Hematopoietic multipotent progenitor cell treated with erythropoietin and hydrocortisone succinate and interleukin-3 and kit ligand, for 8 days (in vitro differentiated cells): ENCODE measurements at places on chromosomes 2 and 18.
A peak's percentile ranks its signal among the peaks of the same experiment; 100 is the strongest.

DNA sequence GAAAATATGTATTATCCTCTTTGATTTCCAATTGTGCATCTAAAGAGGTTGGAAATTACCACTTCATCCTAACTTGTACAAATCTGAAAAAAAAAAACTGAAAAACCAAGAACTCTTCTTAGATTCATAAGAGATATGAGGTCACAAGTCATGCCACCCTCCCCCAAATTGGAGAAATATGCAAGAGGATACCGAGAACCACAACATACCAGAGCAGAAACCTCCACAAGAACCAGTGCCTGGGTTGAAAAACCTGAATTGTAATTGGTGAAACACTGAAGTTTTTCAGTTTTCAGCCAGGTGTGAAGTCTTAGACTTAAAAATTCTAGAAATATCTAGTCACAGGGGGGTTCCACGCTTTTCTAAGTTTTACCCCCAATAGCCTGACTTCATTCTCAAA lies 1029.5 kb upstream of the LRRTM1 start:
- DNase-seq: no peak

GRCh38 chr2:238134393-238134785 lies 4.1 kb upstream of the KLHL30 start:
- DNase-seq: no peak

GRCh38 chr2:225041851-225042799 lies at the start of gene DOCK10:
Gene DOCK10, minus strand, starts transcription at chr2:225042468. Its CDS starts 94 bp downstream, at chr2:225042374.
- DNase-seq: peak; percentile 15

DNA sequence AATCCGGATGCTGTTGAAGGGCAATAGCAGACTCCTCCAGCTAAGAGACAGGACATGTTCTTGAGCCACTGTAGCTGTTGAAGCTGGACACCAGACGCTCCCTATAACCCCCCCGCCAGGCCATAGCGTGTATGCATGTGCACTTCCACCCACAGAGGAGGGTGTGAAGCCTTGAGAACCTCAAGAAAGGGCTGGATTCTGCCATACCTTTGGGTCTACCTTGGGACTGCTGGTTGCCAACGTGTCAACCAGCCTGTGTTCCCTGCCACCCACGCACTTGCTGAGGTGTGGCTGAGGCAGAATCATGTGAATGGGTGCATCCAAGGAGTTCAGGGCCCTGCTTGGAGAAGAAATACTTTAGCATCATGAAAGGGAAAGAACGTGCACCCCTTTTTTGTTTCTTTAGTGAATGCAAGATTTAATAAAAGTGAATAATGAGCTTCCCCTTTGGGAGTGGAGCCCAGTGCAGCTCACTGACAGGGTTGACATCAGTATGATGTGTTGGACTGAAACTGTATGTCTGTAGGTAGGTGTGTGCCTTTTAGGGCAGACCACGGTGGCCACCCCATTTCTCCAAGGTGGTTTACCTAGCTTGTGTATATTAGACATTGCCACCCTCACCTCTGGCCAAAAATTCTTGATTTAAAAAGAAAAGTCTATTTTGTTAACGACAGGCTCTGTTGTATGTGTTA lies 198.3 kb downstream of the MGAT5 start:
- no peak for DNase-seq

GRCh38 chr2:205435970-205436369 lies 246.3 kb upstream of the NRP2 start:
- no peak for DNase-seq

GRCh38 chr2:169468841-169469240 lies 10.5 kb upstream of the BBS5 start:
- DNase-seq: no peak

DNA sequence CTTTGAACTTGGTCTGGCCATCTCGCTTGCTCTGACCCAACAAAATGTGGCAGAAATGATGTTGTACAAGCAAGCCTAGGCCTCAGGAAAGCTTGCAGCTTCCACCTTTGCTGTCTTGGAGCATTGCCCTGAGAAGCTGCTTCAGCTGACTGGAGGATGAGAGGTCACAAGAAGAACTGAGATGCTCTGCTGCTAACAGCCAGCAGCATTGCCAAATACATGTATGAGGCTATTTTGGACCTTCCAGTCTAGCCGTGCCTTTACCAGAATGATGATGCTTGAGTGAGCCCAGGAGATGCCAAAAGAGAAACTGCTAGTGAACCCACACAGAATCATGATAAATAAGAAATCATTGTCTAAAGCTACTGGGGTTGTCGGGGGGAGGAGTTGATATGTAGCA lies 13.2 kb upstream of the ITGAV start:
- no peak for DNase-seq

GRCh38 chr2:12050396-12050795 lies 304.0 kb downstream of the LPIN1 start:
- DNase-seq: peak; percentile 41

DNA sequence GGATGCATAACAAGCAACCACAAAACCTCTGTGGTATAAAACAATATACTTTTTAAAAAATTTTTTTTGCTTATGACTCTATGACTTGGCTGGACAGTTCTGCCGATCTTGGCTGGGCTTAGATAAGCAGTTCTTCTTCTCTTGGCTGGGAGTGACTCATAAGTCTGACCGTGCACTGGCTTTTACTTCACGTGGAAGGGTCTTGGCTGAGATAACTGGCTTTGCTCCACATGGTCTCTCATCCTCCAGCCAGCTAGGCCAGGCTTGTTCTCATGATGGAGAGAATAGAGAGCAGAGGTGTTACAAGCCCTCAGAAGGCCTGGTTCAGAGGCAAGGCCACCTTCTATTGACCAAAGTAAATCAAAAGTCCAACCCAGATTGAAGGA lies 178.9 kb upstream of the SERPINE2 start:
- no peak for DNase-seq

DNA sequence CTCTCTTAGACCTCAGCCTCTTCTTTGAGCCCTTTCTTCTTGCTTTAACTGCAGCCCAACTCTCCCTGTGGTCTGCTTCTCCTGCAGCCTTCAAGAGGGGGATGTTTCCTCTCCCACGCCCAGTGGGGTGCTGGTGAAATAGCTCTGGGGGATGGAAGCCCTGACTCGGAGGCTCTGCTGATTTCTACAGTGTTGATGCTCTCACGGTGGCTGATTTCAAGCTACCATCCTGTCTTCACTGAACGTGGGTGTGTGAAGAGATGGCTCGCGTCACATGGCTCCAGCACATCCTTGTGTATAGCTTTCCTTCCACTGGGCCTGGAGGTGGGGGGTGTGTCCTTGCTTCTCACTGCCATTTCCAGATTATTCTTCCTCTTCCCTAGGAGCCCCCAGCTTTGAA lies 20.0 kb downstream of the MPP4 start:
- no peak for DNase-seq

DNA sequence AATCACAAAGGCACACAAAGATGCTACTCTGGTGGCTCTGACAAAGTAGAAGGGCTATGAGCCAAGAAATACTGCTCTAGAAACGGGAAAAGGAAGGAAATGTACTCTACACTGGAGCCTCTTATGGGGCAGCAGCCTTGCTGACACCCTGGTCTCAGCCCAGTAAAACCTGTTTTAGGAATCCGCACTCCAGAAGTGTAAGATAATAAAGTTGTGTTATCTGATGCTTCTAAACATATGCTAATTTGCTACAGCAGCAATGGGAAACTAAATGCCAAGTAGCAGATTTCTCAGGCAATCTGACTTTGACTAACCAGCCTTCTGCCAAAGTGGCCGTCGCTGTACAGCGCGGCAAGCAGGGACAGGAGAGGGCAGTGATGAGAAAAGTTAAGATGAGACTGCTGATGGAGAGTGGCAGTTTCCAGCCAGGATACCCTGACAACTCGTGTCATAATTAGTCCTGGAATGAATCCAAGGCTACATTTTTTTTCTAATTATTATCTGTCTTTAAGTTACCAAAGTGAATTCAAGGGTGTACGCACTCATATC lies 99.0 kb downstream of the NETO1 start:
- DNase-seq: no peak

- peak; percentile 11 for DNase-seq
These were observed 85.9 kb upstream of the RFX8 start for GRCh38 chr2:101560780-101561315.

DNA sequence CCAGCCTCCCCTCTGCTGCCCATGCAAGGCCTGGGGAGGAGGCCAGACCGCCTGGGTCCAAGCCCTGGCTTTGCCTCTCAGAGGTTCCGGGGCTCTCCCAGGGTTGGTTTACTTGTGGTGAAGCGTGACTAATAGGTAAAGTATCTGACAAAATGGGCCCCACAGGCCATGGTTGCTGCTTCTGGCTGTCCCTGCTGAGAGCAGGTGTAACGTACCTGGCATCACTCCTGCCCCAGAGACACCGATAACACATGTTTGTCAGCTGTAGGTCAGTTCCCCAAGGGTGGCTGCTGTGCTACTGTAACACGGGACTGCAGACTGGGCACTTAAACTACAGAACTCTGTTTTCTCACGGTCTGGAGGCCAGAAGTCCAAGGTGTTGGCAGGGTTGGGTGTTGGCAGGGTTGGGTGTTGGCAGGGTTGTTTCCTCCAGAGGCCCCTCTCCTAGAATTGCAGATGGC lies 34.1 kb downstream of the ODC1 start:
- no peak for DNase-seq

DNA sequence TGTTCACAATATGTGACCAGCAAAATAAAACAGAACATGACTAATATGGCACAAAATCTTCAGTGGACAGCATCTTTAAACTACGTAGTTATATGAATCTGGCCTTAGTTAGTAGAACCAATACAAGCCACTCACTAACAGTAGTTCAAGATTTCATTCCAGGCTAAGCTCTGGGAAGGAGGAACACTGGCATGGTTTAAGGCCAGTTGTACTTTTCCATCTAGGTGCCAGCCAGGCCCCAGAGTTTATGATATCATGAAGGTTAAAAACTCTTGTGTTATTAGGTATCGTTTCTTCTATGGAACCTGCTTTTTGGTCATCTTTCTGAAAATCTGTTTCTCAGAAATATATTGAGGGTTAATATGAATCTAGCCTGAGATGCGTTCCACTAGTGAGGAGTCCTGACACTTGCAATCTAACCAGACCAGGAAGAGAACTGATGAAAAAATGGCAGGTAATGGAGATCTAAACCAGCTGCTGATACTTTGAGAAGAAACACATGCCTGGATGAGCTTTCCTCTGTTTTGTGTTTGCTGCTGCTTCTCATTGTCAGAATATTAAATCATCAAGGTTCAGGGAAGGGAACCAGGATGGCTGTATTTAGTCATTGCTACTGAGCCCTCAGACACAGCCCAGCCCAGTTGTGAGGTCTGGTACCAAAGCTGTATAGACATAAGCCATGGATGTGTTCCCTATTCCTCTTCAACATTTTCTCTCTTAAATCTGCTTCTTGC lies 182.8 kb upstream of the SETBP1 start:
- no peak for DNase-seq

DNA sequence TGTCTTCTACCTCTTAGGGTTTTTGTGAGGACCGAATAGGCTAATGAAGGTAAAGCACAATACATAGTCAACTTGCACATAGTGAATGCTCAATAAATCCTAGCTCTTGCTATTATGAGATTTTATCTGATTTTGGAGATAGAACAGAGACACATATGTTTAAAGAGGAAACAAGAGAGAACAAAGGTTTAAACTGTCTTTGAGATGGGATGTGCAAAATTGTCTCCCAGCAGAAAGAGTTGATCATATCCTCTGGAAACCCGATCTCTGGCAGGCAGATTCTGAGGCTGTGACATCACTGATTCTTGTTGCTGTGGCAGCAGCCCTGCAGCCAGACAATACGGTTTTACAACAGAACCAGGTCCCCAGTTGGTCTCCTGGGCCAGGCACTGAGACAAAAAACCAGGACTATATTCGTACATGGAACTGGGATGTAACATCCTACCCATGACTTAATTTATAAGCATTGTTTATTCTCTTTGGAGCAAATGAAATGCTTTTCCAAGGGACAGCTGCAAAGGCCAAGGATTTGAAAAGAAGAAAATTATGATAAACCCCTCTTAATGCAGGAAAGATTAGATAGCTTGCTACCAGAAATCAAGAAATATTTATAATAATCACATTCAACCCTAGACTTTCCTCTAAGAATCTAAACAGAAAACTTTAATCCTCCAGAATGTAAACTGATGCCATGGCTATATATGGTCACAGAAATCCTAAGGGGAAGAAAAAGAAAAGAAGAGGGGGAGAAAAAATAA lies 80.2 kb downstream of the SLC8A1 start:
- DNase-seq: no peak

DNA sequence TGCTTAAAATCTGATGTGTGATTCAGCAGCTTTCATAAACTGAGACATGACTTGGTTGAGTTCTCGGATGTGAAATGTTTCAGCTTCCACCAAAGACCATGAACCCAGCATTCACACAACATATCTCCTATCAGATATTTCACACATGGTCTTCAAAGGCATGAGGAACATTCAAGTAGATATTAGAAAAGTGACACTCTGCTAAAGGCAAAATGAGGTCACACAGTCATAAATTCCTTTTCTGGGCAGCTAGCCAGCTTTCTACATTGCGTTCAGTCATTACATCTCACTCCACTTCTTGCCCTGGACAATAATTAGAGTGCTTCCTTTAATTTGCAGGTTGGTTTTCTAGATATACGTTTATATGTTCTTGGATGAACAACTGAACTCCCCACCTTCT lies 96.7 kb downstream of the GAREM1 start:
- no peak for DNase-seq

GRCh38 chr2:98617149-98617548 lies 8.8 kb downstream of the UNC50 start:
- no peak for DNase-seq

DNA sequence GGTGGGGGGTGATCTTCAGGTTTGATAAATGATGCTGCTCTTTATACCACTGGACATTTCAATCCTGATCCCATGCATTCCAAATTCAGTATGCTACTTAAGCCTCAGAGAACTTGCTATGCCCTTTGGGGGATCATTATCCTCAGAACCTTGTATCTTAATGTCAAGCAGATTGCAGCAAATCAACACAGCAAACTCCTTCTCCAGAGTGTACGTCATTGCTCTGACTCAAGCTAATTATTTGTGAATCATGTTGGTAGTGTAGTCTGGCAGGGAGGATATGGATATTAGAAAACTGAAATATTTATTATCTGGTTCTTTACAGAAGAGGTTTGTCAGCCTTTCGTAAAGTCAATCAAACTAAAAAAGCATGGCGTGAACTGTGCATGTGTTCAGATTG lies 562.5 kb upstream of the FAM98A start:
- no peak for DNase-seq

GRCh38 chr2:235314371-235314930 lies 179.4 kb upstream of the AGAP1 start:
- no peak for DNase-seq

GRCh38 chr2:152485954-152486736 lies 151.2 kb downstream of the FMNL2 start:
- peak; percentile 58 for DNase-seq

DNA sequence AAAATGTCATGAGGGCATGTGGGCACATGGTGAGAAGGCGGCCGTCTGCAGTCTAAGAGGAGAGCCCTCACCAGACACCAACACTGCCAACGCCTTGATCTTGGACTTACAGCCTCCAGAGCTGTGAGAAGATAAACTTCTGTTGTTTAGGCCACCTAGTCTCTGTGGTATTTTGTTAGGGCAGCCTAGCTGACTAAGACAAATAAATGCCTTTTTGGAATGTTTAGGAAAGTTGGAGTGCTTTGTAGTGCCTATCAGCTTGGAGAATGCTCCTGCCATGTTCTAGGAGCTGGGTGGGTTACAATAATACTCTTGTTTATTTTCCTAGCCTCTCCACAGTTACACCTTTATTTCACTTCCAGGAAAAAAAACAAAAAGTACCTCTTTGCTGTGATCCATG lies 92.0 kb downstream of the SPP2 start:
- no peak for DNase-seq
